Astrocyte (in vitro differentiated cells and primary cell): ENCODE measurements at places on chromosomes 12 and 14.

DNA sequence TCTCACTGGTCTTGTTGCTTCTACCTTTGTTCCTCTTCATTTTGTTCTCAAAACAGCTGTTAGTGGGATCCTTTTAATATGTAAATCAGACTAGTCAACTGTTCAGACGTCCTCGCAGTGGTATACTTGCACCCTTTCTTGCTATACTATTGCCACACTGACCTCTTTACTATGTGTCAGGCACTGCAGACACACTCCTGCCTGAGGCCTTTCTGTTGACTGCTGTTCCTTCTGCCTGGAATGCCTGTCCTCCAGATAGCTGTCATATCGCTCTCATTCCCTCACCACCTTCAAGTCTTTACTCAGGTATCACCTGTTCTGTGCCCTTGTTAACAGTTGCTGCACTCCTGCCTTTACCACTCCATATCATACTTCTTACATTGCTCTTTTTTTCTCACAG is 90.0 kb upstream of the TMEM263 start:
- no peak for DNase-seq

DNA sequence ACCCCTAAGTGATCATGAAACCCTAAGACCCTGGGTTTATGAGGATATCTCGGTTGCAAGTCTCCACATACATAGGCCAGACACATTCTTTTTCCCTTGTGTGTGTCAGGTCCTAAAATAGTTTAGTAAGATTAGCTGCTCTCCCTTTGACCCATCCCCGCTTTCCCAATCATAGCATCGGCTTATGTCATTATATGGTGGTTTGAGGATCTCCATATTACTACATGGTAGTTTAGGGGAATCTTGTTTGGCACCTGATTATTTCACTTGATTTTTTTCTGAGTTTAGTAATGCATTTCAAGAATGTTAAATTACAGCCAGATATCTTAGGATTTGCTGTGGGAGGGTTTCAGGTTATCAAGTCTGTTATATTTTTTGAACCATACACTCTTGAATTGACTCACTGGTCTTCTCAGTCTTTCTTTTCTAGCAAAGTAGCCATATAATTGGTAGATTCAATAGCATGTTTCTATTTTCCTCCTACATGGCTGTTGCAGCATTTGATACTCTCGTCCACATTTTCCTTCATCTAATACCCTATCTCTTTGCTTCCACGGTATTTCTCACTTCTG is 68.3 kb upstream of the TRHDE start:
- no peak for DNase-seq

DNA sequence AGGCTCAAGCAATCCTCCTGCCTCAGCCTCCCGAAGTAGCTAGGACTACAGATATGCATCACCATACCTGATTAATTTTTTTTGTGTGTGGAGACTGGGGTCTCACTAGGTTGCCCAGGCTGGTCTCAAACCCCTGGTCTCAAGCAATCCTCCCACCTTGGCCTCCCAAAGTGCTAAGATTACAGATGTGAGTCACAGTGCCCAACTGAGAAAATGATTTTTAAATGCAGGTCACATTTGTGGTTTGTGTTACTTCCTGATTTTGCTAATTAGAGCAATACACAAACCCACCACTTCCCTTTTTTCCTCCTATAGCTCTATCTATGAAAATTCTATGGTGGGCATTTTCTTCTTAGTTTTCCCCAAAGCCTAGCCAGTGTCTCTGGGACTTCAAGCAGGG is 45.5 kb upstream of the TMEM263 start:
- no peak for DNase-seq

GRCh38 chr12:52372216-52373154 is 5.2 kb upstream of the KRT85 start:
- DNase-seq = peak; percentile 73

DNA sequence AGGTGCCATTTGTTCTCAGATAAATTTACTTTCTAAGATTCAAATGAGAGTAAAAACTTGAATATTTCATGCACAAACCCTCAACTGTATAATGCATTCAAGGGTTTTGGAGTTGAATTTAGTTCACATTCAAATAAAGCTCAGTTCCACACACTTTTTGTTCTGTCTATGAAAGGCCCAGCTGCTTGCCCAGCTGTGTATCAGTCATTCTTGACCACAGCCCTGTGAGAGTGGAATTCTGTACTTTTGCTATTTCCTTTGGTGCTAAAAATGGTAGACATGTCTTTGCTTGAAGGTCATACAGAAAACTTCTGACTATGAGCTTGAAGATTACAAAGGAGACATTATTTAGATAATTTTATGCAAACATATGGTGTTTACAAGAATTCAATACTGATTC is 110.4 kb downstream of the KCNC2 start:
- DNase-seq = peak; percentile 1
